Activated naive CD4-positive, alpha-beta T cell treated with anti-CD3 and anti-CD28 coated beads, Interleukin-2, amount 50 U/mL, for 72 hours (primary cell): ENCODE measurements at places on chromosomes 12 and 14.

DNA sequence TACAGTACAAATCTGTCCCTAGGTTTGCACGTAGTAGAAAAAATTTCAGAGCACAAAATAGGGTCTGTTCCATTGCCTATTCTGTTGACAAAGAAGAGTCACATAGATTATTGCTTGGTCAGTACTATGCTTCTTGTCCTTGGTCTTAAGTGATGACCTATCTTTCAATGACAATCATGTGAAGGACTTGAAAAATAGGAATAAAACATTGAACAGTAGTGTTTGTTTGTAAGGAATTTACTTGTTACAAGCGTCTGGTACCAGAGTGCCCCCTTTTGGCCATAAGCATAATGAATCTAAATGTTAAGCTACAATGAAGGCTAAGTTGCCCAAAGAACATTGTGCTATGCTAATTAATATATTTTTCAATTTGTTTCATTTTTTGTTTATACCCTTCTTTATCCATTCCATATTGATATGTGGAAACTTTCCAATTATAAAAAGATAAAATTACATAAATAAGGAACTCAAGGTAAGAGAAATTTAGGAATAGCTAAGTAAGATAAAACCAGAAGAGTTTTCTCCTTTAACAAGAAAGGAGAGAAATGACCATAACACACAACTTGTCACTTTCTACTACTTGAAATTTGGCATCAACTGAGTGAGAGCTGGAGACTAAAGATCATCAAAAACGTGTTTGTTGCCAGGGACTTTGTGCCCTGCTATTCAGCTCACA is 204.7 kb downstream of the EPS8 start:
- peak; percentile 26 for DNase-seq

DNA sequence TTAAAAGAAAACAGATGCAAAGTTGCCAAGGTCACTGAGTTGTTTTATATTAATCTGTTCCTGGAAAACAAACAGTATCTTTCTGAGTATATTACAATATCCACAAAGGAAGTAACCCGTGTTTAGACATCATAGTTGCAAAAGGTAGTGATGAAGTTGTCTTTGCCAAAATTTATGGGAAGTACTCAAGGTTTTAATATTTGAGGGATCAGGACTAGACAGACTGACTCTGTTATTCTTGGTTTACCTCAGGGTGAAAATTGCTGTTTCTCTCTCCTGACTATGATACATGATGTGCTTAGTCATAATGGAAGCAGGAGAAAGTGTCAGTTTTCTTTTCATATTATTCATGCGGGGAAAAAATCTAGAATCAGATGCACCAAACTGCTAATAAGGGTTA is 28.3 kb downstream of the TMEM233 start:
- DNase-seq = no peak

DNA sequence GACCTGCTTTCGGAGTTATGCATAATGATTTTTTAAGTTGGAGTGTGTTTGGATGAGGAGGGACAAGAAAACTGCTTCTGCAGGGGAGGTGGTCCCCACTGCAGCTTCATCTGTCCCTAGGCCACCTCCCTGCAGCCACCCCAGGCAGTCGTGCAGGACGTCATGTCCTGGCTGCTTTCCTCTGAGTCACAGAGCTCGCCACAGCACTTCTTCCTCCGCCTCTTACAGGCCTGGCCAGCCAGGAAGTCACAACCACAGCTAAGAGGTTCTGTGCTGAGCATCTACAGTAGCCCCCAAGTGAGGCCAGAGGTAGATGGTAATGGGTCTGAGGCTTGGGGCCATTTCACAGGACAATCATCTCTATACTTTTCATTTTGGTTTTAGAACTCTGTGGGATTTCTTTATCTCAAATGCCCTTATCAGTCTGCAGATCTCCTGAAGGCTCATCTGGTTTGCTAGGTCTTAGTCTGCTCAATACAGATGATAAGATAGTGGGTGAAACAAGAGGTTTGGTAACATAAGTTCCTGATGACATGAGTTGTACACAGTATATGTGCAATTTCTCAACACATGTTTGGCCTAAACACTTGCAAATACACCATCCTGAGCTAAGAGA is 106.4 kb downstream of the ARF6 start:
- DNase-seq = peak; percentile 91

DNA sequence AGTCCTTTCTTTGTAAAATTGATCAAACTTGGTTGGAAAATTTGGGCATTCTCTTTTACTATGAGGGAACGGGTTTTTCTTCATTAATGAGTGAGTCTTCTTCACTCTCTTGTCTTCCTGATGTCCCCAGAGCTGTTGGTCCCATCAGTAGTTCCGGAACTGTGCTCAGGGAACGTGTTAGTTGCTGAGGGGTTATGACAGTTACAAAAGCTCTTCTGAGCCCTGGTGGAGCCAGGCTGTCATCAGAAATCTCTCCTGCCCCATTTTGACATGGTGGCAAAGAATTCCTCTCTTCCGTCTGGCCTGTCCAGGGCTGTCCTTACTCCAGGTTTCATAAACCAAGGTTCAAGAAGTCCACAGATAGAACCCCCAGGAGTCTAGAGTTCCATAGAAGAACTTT is 208.5 kb downstream of the SLC41A2 start:
- DNase-seq = no peak

- no peak for DNase-seq
Measured at GRCh38 chr12:121009741-121010140, 6.5 kb downstream of the C12orf43 start.

DNA sequence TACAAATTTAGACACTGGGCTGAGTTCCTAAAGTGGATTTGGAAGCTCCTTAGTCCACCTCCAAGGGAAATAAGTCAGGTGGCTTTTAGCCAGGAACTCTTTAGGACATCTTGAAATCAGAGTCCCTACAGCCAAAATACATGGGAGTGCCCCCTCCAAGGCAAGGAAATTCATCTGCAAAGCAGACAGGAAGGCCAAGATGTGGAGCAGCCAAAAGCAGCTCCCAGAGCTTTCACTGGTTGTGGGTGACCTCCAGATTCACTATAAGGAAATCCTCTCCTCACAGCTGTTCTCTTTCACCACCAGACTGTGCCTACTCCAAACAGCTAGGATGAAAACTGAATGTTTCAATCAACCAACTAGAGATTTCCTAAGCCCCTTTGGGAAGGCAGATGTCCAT is 6.6 kb downstream of the TTC9 start:
- no peak for DNase-seq

DNA sequence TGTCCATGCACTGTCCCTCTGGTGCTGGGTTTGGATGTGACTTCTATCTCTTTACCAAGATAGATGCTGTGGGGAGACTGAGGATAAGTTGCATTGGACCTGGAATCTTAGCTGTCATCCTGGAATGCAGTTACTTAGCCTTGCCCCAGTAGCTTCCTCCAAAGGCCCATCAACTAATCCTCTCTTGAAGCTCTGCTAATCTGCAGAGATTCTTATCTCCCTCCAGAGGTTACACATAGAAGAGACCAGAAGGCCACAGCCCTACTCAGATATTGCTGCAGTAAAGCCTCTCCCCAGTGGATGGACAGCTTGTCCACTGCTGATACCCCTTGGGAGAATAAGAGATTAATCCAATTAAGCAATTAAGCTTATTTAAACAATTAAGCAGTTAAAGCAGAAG is 867.2 kb downstream of the BCL11B start:
- no peak for DNase-seq

- DNase-seq = no peak
Measured at GRCh38 chr12:57640175-57641042, 7.4 kb upstream of the B4GALNT1 start.

GRCh38 chr14:83173687-83174086 is 1640.0 kb upstream of the SEL1L start:
- DNase-seq = no peak

DNA sequence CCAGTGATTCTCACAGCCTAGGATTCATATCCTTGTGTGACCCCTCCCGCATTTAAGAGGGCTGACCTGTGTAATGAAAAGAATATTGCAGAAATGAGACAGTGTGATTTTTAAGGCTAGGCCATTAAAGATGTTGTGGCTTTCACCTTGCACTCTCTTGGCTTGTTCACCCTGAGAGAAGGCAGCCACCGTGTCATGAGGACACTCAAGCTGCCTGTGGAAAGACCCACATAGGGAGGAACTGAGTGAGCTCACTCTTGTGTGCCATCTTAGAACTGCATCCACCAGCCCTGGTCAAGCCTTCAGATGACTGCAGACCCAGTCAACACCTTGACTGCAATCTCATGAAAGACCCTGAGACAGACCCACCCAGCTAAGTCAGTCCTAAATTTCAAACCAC is 46.3 kb upstream of the TMPO start:
- no peak for DNase-seq

DNA sequence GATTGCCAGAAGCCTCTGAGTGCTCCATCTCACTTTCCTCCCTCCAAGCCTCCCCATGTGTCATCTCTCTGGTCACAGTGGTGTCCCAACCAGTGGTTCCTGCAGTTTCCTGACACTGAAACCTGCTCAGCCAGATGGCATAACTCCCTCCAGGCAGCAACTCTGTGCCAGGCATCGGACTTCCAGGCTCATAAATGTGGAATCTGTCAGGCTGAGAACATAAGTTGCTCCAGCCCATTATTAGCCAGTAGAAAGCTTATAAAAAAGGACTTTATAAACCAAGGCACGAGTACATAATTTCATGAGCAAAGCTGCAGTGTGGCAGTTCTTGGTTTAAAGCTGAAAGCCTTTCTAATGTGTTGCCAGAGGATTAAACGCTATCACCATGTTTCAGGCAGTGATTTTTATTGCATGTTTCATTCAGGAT is 194.3 kb downstream of the DACT1 start:
- no peak for DNase-seq

- DNase-seq = no peak
Measured at GRCh38 chr12:104187446-104188155, 28.0 kb upstream of the TXNRD1 start.

DNA sequence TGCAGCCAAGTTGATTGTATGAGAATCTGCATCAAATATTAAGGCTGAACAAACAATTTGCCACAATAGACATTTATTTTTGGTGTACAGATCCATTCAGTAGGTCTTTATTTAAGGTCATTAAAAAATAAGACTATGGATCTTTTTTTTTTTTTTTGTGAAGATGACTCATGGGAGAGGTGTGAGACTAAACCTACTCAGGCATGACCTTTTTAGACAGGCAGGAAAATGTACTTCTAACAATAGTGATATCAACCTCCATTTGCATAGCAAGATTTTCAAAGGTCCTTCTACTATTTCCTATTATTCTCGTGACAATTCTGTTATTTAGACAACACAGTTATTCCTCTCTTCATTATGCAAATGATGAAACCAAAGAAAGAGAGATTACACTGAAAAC is 39.9 kb upstream of the PTPRR start:
- no peak for DNase-seq

GRCh38 chr12:97300891-97301290 is 161.7 kb upstream of the RMST start:
- DNase-seq = no peak

GRCh38 chr14:20775901-20776300 is 5.2 kb upstream of the RNASE6 start:
- DNase-seq = no peak

GRCh38 chr12:109775172-109775881 is 57.9 kb downstream of the TRPV4 start:
- peak; percentile 67 for DNase-seq

- DNase-seq = no peak
Measured at GRCh38 chr12:120215357-120215735, 14.4 kb upstream of the RPLP0 start.

DNA sequence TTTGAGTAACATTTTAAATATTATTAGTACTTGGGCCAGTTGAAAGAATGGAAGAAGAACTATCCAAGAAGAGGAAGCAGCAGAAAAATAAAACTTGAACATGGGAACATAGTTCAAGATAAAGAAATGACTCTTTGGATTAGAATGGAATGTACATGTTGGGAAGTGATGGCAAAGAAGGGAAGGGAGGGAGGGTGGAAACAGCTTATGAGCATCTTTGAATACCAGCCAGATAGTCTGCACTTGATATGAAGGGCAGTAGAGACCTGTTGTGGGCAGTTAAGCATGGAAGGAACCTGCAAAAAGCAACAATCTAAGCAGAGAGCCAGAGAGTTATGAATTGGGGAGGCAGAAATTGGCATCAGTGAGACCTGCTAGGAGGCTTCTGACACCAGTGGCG is 10.0 kb upstream of the IL22 start:
- no peak for DNase-seq

GRCh38 chr12:58269476-58269875 is 328.1 kb downstream of the ATP23 start:
- no peak for DNase-seq

DNA sequence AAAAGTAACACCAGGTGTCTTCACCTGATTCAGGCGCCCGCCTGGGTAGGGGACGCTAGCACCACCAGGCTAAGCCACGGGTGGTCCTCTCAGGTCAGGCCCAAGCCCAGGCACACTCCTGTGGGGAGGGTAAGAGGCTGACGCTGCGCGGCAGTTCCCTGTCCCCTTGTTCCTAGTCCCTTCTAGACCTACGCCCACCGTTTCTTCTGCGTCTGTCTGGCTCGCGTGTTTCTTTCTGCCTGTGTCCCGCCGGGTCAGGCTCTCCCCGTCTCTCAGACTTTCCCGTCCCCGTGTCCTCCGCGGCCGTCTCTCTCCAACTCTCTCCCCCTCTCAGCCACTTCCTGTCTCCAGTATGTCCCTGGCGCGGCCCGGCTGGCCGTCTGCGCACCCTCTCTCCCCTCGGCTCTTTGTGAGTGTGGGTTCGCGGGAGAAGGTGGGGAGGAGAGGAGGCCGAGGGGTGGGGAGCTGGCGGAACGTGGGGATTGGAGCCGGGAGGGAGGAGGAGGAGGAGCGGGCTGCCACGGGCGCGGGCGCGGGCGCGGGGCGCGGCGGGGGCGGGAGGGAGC is 3.1 kb upstream of the TNS2 start:
- DNase-seq = peak; percentile 54

GRCh38 chr14:23627961-23628360 is 8.2 kb upstream of the DHRS2 start:
- no peak for DNase-seq

DNA sequence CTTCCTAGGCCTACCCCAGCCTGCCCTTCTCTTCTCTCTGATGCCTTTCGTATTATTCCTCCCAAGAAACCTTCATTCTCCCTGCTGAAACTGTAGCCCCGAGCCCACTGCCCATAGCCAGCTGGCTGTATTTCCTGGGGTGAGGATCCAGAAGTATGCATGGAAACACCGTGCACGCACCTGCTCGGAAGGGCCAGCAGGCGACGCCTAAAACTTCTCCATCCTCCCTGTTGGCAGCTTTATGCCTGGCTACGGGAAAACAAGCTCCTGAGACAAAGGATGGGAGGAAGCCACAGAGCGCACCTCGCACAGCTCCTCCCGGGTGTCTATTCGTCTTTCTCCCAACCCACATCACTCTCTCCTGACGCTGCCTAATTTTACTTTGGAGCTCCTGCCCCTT is 69.0 kb upstream of the CAPRIN2 start:
- no peak for DNase-seq

DNA sequence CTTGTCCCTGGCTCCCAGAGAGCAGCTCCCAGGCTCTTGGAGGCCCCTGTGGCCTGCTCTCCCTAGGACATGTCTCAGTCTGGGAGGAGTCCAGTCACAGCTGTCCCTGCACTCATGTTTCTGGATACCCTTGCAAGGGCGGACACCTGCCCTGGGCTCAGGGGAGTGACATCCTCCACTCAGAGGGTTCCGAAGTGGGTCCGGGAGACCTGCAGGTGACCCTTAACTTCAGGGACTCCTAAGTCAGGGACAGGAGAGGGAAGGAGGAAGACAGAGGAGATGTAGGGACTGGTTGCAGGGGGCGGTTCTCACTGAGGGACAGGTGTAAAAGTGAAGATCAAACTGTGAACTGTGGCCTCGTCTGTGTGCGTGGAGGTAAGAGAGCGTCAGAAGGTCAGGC is 37.6 kb downstream of the CACNA2D4 start:
- no peak for DNase-seq

- DNase-seq = no peak
Measured at GRCh38 chr14:64841121-64841651, 38.5 kb downstream of the SPTB start.
